Breast epithelium (tissue), 4 donors: ENCODE measurements at places on chromosomes 2 and 18. TPM values are rescaled to one million over a fixed set of nuclear protein-coding genes. Genes with fewer than 3 reads are reported as not detected.

ATP5F1A gene
- total RNA-seq: 391 TPM

IL18RAP gene
- total RNA-seq: 2.9 TPM

TCF23 gene
- total RNA-seq: not detected

SCN9A gene
- 3.5 TPM for total RNA-seq

C2orf72 gene
- 7.2 TPM for total RNA-seq

CD8A gene
- 0.96 TPM for total RNA-seq

GPR45 gene
- not detected for total RNA-seq

CKAP2L gene
- not detected for total RNA-seq

REG3A gene
- total RNA-seq: not detected

RGPD5 gene
- 82.3 TPM for total RNA-seq

PROM2 gene
- total RNA-seq: 1.4 TPM

- H3K27me3 ChIP-seq: no peaks in the 10 kb centered on the region
- no peaks in the 10 kb centered on the region for H3K36me3 ChIP-seq
- no peaks in the 10 kb centered on the region for H3K4me1 ChIP-seq
- no peak for DNase-seq
Observed at GRCh38 chr18:51168026-51168742, 29.3 kb downstream of the MEX3C start.

GRCh38 chr18:24985586-24985985 is 366.4 kb downstream of the ZNF521 start:
- H3K36me3 ChIP-seq: no peaks in the 10 kb centered on the region
- no peaks in the 10 kb centered on the region for H3K27me3 ChIP-seq
- DNase-seq: no peak
- peaks cover 3% of the 10 kb centered on the region for H3K4me1 ChIP-seq
- H3K4me3 ChIP-seq: no peak overlapping the region

DNA sequence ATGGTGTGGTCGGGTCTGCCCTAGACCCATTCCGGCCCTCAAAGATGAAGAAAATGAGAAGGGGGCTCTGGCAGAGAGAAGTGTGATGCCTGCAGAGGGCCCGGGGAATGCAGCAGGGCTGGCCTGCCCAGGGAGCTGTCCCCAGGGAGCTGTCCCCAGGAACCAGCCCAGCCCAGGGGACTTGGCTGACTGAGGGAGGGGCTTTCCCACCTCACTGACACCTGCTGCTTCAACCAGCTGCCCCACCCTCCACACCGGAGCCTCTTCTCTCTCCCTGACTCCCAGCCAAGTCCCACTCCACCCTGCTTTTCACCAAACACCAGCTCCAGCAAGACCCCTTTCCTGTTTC is 111.2 kb downstream of the STPG4 start:
- DNase-seq: no peak
- H3K4me1 ChIP-seq: peaks cover 11% of the 10 kb centered on the region
- H3K27ac ChIP-seq: peak overlapping the region; percentile 85
- no peak overlapping the region for H3K4me3 ChIP-seq
- H3K27me3 ChIP-seq: no peaks in the 10 kb centered on the region
- no peaks in the 10 kb centered on the region for H3K36me3 ChIP-seq

GRCh38 chr2:179592167-179592936 is 269.1 kb downstream of the ZNF385B start:
- H3K4me3 ChIP-seq: no peak overlapping the region
- H3K36me3 ChIP-seq: no peaks in the 10 kb centered on the region

DNA sequence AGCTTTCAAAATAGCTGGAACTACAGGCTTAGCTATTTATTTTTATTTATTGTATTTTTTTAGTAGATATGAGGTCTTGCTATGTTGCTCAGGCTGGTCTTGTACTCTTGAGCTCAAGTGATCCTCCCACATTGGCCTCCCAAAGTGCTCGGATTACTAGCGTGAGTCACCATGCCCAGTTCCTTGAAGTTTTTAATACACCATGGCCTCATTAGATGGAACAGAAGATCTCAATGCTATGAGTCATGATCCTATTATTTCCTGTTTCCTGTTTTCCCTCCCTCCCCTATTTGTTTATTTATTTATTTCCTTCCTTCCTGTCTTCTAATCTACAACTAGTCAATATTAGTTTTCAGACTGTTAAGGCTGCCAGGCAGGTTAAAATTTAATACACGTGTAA is 309.0 kb downstream of the CMPK2 start:
- no peak overlapping the region for H3K4me3 ChIP-seq
- H3K27ac ChIP-seq: no peak overlapping the region
- no peaks in the 10 kb centered on the region for H3K27me3 ChIP-seq
- no peaks in the 10 kb centered on the region for H3K36me3 ChIP-seq
- no peaks in the 10 kb centered on the region for H3K4me1 ChIP-seq

DNA sequence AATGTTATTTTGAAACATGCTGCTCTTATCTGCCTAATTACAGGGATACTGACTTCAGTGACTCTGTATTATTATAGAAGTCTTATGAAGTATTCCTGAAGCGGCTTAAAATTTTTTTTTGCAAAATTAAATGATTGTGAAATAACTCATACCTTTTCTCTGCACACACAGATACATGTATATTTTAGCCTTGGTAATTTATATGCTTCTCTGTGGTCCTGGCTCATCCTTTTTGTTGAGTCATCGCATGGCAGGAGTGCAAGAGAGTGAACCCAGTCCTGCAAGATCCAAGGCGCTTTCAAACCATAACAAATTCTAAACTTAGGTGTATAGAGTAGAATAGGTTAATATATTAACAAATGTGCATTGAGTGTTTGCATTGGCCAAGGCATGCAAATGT is 8.6 kb downstream of the CCNT2 start:
- no peak overlapping the region for H3K27ac ChIP-seq
- H3K27me3 ChIP-seq: no peaks in the 10 kb centered on the region
- no peaks in the 10 kb centered on the region for H3K36me3 ChIP-seq

GRCh38 chr2:30414961-30415360 is 32.1 kb upstream of the LCLAT1 start:
- H3K36me3 ChIP-seq: no peaks in the 10 kb centered on the region
- H3K4me1 ChIP-seq: no peaks in the 10 kb centered on the region
- DNase-seq: no peak
- no peaks in the 10 kb centered on the region for H3K27me3 ChIP-seq
- H3K27ac ChIP-seq: no peak overlapping the region

- no peaks in the 10 kb centered on the region for H3K27me3 ChIP-seq
- no peaks in the 10 kb centered on the region for H3K4me1 ChIP-seq
- no peak for DNase-seq
- H3K36me3 ChIP-seq: no peaks in the 10 kb centered on the region
- H3K27ac ChIP-seq: no peak overlapping the region
Observed at GRCh38 chr2:26114151-26114550, 58.7 kb upstream of the GAREM2 start.

GRCh38 chr2:26540961-26541360 is 63.0 kb upstream of the OTOF start:
- H3K4me1 ChIP-seq: no peaks in the 10 kb centered on the region
- H3K36me3 ChIP-seq: no peaks in the 10 kb centered on the region
- H3K27me3 ChIP-seq: no peaks in the 10 kb centered on the region
- H3K4me3 ChIP-seq: no peak overlapping the region

DNA sequence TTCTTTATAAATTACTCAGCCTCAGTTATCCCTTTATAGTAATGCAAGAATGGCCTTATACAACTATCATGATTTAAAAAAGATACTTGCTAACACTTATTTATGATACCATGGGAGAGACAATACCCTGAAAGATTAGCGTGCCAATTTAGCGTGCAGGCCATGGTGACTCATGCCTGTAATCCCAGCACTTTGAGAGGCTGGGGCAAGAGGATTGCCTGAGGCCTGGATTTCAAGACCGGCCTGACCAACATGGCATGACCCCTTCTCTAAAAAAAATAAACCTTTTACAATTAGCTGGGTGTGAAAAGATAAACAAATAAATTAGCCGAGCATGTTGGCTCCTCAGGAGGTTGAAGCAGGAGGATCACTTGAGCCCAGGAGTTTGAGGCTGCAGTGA is 493.4 kb upstream of the FSIP2 start:
- H3K4me1 ChIP-seq: no peaks in the 10 kb centered on the region
- no peak for DNase-seq
- no peaks in the 10 kb centered on the region for H3K27me3 ChIP-seq
- H3K4me3 ChIP-seq: no peak overlapping the region
- no peaks in the 10 kb centered on the region for H3K36me3 ChIP-seq

- H3K27me3 ChIP-seq: no peaks in the 10 kb centered on the region
- no peak overlapping the region for H3K4me3 ChIP-seq
- no peaks in the 10 kb centered on the region for H3K4me1 ChIP-seq
- DNase-seq: no peak
- no peaks in the 10 kb centered on the region for H3K36me3 ChIP-seq
- no peak overlapping the region for H3K27ac ChIP-seq
Observed at GRCh38 chr2:197934934-197935289, 130.5 kb downstream of the PLCL1 start.

DNA sequence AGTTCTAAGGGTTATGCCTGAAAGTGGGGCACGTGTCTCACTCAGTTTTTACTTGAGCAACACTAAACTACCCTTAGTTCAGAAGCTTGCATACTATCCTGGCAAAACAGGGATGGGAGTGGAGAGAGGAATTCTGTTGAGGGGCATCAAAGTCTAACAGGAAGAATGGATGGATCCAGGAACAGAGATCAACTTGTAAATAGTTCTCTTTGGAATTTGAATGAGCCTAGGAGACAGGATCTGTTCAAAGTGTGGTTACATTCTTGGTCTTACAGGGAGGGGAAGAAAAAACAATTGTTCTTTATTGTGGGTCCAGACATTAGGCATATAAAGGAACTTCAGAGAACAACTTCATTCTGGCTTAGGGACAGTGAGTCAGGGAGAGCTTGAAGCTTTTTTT is 560.2 kb downstream of the CNTNAP5 start:
- no peaks in the 10 kb centered on the region for H3K36me3 ChIP-seq
- no peak for DNase-seq
- H3K27ac ChIP-seq: no peak overlapping the region
- H3K27me3 ChIP-seq: no peaks in the 10 kb centered on the region

DNA sequence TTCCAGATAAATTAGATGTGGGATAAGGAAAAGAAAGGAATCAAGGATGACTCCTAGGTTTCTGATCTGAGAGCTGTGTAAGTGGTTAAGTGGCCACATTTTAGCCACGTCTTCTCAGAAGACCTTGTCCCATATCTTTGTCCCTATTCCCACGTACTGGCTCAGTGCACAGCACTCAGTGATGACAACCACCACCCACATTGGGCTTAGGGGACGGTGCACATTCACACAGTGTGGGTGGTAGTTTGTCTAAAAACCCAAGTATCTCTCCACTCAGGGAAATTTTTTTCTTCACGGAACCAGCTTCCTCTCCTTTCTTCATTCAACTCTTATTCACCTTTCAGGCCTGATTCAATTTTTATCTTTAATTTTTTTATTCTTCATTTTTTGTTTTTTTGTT is 30.6 kb upstream of the GCC2 start:
- no peaks in the 10 kb centered on the region for H3K4me1 ChIP-seq
- no peak for DNase-seq
- H3K27ac ChIP-seq: no peak overlapping the region
- no peak overlapping the region for H3K4me3 ChIP-seq
- no peaks in the 10 kb centered on the region for H3K36me3 ChIP-seq
- no peaks in the 10 kb centered on the region for H3K27me3 ChIP-seq

GRCh38 chr2:240570531-240571313 is 2.4 kb downstream of the RNPEPL1 start:
- no peaks in the 10 kb centered on the region for H3K27me3 ChIP-seq
- no peaks in the 10 kb centered on the region for H3K36me3 ChIP-seq
- no peak overlapping the region for H3K27ac ChIP-seq
- H3K4me1 ChIP-seq: peaks cover 28% of the 10 kb centered on the region

GRCh38 chr18:63137999-63138435 is 181.6 kb downstream of the BCL2 start:
- DNase-seq: no peak
- H3K27me3 ChIP-seq: no peaks in the 10 kb centered on the region
- no peaks in the 10 kb centered on the region for H3K4me1 ChIP-seq
- H3K4me3 ChIP-seq: peak overlapping the region; percentile 9
- H3K27ac ChIP-seq: peak overlapping the region; percentile 55

DNA sequence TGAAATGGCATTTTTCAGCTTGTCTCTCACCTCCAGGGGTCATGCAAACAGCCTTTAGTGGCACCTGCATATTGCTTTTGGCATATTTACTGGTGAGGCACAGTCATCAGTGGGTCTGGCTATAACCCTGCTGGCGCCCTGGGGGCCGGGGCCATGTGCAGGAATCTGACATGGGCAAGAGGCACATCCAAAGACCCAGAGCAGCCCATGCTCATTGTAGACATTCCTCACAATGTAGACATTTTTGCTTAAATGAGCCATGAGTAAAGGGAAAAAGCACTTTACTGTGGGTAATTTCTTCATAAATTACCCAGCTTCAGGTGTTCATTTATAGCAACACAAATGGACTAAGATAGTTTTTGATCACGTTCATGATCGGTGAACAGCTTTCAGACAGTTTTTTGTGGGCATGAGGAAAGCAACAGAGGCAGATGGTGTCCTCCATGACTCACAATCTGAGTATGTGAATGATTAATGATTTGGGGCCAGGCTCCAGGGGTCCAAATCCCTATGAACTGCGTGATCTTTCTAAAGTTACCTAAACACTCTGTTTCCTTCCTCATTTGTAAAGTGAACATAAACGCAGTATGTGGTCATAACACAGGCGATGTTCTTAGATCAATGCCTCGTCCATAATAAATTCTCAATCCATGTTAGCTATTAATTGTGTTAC is 85.8 kb downstream of the LIPG start:
- no peaks in the 10 kb centered on the region for H3K4me1 ChIP-seq
- no peak for DNase-seq
- H3K4me3 ChIP-seq: no peak overlapping the region
- no peak overlapping the region for H3K27ac ChIP-seq
- no peaks in the 10 kb centered on the region for H3K36me3 ChIP-seq

GRCh38 chr18:49359732-49360444 is 100.6 kb downstream of the DYM start:
- H3K36me3 ChIP-seq: no peaks in the 10 kb centered on the region
- no peak overlapping the region for H3K4me3 ChIP-seq

GRCh38 chr2:29000481-29000880 is 19.4 kb downstream of the TOGARAM2 start:
- no peak for DNase-seq
- no peaks in the 10 kb centered on the region for H3K4me1 ChIP-seq
- no peaks in the 10 kb centered on the region for H3K27me3 ChIP-seq
- no peak overlapping the region for H3K27ac ChIP-seq

DNA sequence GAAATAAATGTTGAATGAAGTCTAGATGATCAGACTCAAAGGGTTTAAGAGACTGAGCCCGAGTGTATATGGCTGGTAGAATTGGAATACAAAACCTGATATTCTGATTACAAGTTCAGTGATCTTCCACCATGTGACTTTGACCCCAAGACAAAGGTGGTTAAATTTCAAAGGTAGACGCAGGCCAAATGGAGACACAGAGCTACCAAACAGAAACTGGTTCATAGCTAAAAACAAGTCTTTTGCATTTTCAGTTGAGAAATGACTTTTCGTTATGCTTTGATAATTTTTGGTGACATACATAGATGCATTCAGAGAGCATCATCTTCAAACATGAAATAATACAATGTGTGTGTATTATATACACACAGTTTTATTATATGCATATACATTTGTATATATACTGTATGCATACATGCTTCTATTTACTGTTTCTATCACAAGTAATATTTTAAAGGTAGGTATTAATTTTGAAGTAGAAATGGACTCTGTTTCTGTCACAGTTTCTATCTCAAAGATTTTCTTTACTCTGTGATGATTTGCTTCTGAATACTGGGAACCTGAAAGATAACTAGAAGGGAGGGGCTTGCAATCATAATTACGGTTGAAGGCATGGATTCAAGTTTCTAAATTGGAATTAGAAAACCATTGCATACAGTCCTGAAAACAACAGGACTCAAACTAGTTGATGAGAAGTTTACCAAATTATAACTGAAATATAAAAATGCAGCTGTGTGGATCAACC is 142.3 kb downstream of the ABCA12 start:
- H3K36me3 ChIP-seq: no peaks in the 10 kb centered on the region
- no peak overlapping the region for H3K4me3 ChIP-seq
- no peak for DNase-seq
- H3K27me3 ChIP-seq: no peaks in the 10 kb centered on the region
- no peak overlapping the region for H3K27ac ChIP-seq
